ENCODE measurements at places on chromosomes 7 and 10.

DNA sequence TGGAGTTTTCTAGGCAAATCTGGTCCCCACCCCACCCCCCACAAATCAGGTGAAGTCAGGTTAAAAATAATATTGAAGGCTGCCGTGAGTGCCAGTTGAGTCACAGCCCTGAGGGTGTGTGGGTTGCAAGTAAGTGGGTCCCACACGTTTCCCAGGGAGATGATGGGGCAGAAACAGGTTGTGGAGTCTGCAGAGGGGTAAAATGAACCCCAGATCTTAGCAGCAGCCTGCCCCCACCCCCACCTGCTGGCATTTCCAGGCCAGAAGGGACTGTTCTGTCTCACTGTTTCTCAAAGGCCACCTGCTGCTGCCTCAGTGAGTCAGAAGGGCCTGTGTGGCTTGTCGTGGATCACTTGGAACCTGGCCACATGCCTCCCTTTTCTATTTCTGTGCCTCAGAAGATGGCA, 59.8 kb upstream of the SMNDC1 start:
- DNase-seq = no peak

GRCh38 chr10:17106991-17107390, 22.6 kb downstream of the CUBN start:
- DNase-seq = no peak

DNA sequence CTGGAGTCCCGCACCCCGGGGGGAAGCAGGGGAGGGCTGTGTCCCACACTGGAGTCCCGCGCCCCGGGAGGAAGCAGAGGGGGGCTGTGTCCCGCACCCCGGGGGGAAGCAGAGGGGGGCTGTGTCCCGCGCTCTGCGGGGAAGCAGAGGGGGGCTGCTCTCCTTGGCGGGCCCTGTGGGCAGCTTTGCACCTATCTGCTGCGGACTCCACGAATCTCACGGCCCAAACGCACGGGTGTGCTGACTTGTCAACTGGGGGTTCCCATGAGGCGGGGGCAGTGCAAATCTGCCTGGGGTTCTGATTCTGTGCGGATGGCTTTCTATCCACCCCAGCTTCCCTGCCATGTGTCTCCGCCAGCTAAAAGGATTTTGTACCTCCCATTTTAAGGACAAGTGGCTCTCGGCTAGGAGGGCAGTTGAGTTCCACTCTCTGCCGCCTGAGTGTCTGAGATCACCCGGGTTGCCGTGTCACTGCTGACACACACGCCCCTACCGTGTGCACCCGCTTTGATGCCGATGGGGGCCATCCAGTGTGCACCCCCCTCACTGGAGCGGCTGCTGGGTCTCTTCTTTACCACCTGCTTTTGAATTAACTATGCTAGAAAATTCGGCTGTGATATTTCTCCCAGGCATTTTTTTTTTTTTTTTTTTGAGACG, 20.5 kb downstream of the GPER1 start:
- no peak for DNase-seq

- peak; percentile 71 for DNase-seq
Measured at GRCh38 chr10:126387931-126388911, at the start of gene ADAM12. Gene ADAM12 (minus strand): TSS chr10:126388477. CDS start chr10:126388145, 332 bp downstream.

- DNase-seq = no peak
Measured at GRCh38 chr10:101189461-101190401, 39.5 kb downstream of the LBX1 start.

DNA sequence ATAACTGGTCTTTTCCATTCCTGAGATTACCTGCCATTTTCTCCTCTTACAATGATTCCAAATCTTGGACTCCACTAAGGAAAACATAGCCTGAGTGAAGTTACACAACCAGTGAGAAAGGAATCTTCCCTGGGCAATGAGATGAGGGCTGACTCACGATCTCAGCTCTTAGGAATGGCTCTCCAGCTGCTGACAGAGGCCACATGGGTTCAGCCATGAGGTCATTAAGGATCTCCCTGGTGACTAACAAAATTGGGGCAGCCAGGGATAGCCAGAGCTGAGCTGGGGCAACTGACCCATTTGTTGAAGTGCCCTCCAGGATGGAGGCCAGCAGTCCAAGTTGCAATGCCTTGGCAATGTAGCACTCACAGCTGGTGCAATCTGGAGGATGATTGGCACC, 78.7 kb upstream of the MKLN1 start:
- peak; percentile 98 for DNase-seq

DNA sequence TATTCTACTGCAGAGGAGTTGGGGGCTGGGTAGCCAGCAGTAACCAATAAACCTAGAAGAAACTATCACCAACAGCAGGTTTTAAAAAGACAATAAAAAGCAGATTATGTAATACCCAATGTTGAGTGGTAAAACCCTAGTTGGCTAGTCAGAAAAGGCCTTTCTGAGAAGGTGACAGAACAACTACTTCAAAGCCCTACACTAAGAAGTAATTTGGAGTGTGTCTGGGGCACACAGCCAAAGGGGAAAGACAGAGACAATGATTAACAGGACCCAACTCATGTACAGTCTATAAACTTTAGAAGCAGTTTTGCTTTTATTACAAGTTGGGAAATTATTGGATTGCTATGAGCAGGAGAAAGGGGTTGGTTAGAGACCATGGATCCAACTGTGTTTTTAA, 77.2 kb upstream of the TMEM106B start:
- DNase-seq = no peak

- DNase-seq = peak; percentile 66
Measured at GRCh38 chr10:72274730-72275350, 1.1 kb downstream of the DDIT4 start.

DNA sequence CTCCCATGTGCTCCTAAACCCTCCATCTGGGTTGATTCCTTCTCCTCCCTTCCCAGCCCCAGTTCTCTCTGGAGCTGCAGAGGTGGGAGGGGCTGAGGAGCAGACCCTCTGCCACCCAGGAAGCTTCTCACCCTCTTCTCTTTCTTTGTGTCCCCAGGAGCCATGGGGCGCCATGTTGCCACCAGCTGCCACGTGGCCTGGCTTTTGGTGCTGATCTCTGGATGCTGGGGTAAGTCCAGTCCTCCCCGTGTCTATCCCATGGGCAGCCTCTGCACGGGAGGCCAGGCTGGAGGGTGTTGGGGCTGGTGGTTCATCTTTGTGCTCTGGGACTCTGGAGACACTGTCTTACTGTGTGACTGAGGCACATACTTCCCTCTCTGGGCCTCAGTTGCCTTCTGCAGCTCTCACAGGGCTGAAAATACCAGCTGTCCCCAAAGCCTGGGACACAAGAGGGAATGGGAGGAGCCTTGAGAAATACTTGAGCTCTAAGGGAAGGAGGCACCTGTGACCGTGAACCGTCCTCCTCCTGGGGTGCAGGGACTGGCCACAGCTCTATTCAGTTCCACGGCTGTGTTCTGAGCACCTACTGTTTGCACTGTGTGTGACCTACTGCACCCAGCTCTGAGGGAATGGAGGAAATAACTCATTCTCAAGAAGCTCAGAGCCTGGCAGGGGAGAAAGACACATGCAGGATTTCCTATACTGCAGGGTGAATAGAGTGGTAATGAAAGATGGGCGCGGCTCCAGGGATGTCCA, 43.1 kb downstream of the CDH23 start:
- no peak for DNase-seq

DNA sequence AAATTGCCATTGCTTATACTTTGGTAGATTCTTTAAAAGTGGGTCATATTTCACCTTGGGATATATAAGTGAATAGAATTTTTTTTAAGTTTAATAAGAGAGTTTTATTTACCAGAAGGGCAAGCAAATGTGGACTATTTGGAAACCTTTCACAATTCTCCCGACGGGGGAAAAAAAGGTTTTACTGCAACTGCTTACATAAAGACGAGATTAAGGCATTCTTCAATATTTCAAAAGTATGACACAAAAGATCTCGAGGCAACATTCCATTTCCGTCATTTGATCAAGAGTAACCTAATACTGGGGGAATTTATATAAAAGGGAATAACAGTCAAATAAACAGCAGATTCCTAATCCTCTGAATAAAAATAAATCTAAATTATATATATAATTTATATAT, 28.5 kb downstream of the HYCC1 start:
- no peak for DNase-seq

GRCh38 chr7:150340875-150341262, 560 bp downstream of the RARRES2 start:
- no peak for DNase-seq

- no peak for DNase-seq
Measured at GRCh38 chr10:80485076-80485945, 31.2 kb downstream of the TSPAN14 start.

GRCh38 chr7:90988516-90988915, 275.7 kb upstream of the FZD1 start:
- no peak for DNase-seq

- DNase-seq = no peak
Measured at GRCh38 chr7:37476881-37477450, 28.3 kb upstream of the ELMO1 start.

- peak; percentile 71 for DNase-seq
Measured at GRCh38 chr10:113680190-113681111, 739 bp downstream of the CASP7 start.

- no peak for DNase-seq
Measured at GRCh38 chr10:89926736-89927135, 225.3 kb downstream of the KIF20B start.

GRCh38 chr7:42549866-42550485, 313.0 kb upstream of the GLI3 start:
- DNase-seq = no peak

- no peak for DNase-seq
Measured at GRCh38 chr10:13136651-13137050, 24.7 kb upstream of the MCM10 start.

- no peak for DNase-seq
Measured at GRCh38 chr7:88046839-88047573, 113.0 kb downstream of the ADAM22 start.

- peak; percentile 99 for DNase-seq
Measured at GRCh38 chr7:95608359-95609173, 12.2 kb upstream of the PDK4 start.

- peak; percentile 39 for DNase-seq
Measured at GRCh38 chr10:79316671-79317431, 30.4 kb upstream of the PPIF start.

GRCh38 chr7:134514663-134515062, 12.7 kb upstream of the AKR1B10 start:
- DNase-seq = peak; percentile 80

DNA sequence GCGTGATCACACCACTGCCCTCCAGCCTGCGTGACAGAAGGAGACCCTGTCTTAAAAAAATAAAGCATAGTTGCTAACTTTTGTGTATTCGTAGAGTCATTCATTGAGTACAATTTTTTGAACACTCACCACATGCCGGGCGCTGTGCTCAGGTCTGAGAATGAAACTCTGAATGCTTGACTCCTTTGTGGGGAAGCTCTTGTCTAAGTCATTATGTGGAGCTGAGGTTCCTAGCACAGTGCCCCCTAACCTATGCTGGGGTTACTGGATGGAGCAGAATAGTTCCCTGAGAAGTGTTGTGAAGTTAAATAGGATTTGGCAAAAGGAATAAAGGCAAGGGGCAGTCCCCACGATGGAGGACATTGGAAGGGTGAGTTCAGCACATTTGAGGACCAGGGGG, 123.3 kb downstream of the CELF2 start:
- DNase-seq = no peak

GRCh38 chr7:92824901-92825480, 11.4 kb downstream of the CDK6 start:
- DNase-seq = no peak

DNA sequence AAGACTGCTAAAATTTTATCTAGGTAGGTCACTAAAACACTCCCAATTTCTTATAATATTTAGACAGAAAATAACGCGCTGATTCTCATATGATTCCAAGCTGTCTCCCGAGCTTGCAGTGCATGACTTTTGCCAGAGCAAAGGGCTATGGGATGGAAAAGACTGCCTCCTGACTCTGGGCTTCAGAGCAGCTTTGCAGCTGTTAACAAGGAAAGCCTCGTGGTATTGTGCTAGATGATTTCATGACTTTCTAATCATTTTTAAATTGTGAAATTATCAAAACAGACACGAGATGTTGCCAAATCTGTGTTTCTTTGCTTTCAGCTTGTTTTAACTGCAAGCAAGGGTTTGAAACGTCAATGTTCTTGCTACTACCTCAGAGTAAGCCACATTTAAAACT, 238.3 kb downstream of the AGMO start:
- DNase-seq = no peak

GRCh38 chr10:452512-453426, 236.7 kb downstream of the DIP2C start:
- DNase-seq = no peak

GRCh38 chr7:85392326-85392725, 205.5 kb upstream of the SEMA3D start:
- DNase-seq = no peak

DNA sequence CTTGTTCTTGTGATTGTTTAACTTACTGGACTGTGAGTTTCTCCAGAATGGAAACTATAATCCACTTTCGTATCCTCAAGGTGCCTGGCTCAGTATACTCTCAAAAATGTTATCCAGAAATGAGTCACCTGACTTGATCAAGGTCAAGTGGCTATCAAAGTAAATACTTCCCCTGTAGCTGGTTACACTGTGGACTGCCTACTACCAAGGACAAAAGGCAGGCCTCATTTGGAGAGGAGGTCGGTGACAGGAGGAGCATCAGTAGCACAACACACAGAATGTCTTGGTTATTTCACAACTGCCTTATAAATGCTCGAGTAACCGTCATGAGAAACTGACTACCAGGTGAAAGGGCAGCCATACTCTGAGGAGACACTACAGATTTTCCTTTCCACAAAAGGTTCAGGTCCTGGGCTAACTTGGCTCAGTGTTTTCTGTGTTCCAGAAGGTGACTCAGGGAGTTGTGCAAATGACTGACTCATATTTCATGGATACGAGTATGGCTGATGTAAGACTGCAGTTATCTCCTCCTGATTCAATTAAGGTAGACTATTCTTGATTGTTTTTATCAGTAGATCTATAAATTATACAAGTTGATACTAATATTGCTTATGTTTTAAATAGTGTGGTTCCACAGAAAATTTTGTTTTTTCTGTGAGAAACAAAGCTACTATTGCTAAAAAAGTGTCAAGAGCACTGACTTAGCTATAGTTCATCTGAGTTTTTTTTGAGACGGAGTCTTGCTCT, 4.2 kb upstream of the CCNY start:
- DNase-seq = peak; percentile 98

DNA sequence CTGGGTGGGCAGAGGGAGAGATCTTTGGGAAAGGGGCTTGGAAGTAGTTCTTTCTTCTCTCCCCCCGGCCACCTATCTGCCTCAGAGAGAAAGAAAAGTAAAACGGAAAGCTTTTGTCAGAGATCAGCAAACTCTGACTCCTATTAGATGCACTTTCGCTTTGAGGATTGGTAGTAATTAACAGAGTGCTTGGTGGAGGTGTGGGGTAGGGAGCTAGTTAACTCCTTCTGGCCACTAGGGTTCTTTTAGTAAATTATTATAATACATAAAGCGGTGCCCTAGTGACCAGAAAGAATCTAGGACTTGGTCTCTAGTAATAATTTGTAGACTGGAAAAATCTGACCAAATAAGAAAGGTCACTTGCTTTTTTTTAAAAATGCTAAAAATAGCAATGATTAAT, 54.6 kb downstream of the CPVL start:
- peak; percentile 12 for DNase-seq

All from mesenchymal stem cell (in vitro differentiated cells and primary cell).